ENCODE measurements at places on chromosomes 16 and 17.

DNA sequence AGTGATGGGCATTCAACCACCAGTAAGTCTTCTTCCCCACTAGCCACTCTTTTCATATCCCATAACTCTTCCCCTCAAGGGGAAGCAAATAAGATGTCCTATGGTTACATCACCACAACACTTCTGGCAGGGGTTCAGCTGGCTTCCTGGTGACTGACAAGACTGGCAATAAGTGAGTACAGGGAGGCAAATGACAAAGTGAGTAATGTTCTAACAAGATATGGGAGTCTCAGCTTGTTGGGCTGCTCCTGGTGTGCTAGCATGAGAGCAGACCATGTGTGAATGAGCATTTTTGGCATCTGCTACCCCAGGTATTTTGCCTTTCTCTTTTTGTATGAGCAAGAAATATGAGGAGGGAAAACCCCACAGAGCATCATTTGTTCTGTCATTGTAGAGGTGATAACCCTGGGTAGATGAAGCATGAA, 9.9 kb downstream of the TMIGD1 start:
- DNase-seq, result peak; percentile 73

DNA sequence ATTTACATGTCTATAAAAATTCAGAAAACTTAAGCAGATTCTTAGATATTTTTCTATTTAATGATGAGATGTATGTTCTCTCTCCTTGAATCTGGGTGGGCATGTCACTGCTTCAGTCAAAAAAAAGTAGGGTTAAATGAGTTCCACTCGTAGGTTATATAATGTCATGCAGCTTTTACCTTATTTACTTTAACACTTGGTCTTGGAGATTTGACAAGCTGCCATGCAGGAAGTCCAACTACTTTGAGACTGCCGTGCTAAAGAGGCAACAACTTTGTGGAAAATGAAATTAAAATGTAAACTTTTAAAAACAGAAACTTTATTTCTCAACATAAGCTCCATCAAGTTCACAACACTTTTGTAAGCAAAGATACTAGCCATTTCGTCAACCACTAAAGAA, 1336.0 kb upstream of the CDH8 start:
- DNase-seq, result no peak

DNA sequence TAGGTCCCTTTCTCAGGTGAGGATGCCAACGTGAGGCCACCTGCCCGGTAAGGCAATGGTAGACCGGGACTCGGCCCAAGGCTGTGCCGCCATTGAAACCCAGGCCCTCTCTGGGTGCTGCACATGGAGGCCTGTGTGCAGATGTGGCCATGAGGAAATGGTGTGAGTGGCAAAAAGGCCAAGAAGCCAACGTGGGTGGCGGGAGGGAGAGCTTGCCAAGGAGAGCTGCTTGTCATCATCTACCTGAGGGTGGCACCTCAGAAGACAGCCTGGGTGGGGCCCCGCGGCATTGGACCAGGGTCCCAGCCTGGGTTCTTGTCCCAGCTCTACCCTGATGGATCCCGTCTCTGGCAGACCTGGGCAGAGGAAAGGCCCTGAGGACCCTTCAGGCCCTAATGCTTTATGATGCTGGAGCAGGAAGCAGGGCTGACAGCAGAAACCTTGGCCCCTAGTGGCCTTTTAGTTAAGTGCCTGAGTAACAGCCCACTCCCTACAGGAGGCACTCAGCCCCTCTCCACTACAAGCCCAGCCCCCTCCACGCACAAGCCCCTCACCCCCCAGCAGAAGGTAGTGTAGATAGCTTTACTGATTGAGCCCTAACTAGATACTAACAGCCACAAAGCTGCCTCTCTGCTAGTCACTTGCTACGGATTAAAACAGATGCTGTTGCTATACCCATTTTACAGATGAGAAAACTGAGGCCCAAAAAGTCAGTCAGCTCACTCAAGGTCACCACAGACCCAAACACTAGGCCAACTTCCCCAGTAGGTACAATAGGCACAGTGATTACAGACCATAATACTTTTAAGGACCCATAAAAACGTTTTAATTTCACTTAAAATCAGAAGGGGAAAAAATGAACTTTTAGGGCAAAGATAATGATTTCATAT, 26.2 kb upstream of the KIFC3 start:
- DNase-seq, result no peak

GRCh38 chr16:70380919-70381603, 34.4 kb downstream of the DDX19A start:
- DNase-seq, result peak; percentile 96

GRCh38 chr16:25834101-25834500, 142.3 kb downstream of the HS3ST4 start:
- no peak for DNase-seq

DNA sequence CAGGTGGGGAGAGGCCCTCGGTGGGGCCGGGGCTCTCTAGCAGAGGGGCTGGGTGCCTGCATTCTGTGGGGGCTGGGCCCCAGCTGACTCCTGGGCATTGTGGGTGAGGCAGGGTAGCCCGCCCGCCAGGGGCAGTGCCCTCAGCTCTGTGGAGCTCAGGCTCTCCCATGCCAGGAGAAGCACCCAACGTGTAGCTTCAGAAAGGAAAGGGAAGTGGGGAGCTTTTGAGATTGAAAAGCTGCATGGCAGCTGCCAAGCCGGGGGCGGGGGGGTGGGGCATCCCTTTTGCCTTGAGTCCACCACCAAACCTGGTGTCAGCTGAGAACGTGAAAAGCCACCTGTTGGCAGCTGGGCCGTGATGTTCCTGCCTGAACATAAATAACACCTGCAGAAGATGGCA, 192.1 kb upstream of the CIBAR2 start:
- DNase-seq, result no peak

- peak; percentile 25 for DNase-seq
These were observed 220.1 kb downstream of the CCDC182 start for GRCh38 chr17:57524839-57525568.

GRCh38 chr17:34283571-34283970, 2.0 kb upstream of the CCL11 start:
- DNase-seq, result no peak

DNA sequence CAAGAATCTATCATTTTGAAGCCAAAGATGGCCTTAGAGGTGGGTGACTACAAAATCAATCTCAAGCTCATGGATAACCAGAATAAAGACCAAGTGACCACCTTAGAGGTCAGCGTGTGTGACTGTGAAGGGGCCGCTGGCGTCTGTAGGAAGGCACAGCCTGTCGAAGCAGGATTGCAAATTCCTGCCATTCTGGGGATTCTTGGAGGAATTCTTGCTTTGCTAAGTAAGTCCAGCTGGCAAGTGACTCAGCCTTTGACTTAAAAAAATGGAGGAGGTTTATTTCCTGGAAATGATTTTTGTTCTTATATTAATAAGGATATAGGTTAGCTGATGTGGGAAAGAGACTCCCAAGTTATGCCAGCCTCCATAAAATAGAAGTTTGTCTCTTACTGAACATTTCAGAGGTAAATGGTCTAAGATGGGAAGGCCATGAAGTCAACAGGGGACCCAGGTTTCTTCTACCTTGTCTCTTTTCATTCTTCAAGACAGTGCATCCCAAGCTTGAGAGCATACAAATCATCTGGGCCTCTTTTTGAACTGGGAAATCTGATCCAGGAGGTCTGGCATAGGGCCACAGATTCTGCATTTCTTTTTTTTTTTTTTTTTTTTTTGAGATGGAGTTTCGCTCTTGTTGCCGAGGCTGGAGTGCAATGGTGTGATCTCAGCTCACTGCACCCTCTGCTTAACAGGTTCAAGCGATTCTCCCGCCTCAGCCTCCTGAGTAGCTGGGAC, 19.8 kb upstream of the TANGO6 start:
- DNase-seq, result no peak

GRCh38 chr17:64306850-64307463, 43.9 kb upstream of the TEX2 start:
- DNase-seq, result peak; percentile 57

DNA sequence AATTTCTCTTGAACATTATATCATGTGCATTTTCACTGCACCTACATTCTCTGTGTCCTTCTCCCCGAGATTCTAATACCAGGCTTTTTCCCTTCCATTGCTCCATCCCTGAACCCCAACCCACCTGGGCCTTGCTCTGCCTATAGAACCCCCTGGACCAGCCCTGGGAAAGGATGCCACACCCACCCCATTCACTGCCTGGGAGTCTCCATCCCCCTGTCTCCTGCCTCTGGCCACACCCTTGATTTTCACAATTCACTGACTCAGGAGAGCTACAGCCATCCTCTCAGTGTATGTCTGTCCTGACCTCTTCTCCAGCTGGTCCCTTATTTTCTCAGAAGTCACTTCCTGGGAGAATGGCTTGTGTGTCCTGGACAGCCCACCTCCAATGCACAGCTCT, 27.9 kb upstream of the NGFR start:
- DNase-seq, result no peak

GRCh38 chr17:73279704-73280103, 18.0 kb upstream of the CPSF4L start:
- DNase-seq, result no peak

- peak; percentile 27 for DNase-seq
These were observed at the start of gene TNK1 for GRCh38 chr17:7380855-7381683. Gene TNK1, plus strand, starts transcription at chr17:7381089. Its CDS starts 1,838 bp downstream, at chr17:7382927.

GRCh38 chr16:69346683-69347082, 4.9 kb downstream of the TMED6 start:
- no peak for DNase-seq

GRCh38 chr16:3022684-3023414, 893 bp downstream of the HCFC1R1 start:
- no peak for DNase-seq

- DNase-seq, result no peak
These were observed 8.6 kb downstream of the BAHCC1 start for GRCh38 chr17:81403671-81404534.

GRCh38 chr16:67277294-67277998, 1.9 kb upstream of the PLEKHG4 start:
- no peak for DNase-seq

- DNase-seq, result no peak
These were observed 69.5 kb downstream of the HLF start for GRCh38 chr17:55334285-55334684.

- peak; percentile 11 for DNase-seq
These were observed 147.3 kb downstream of the SNX11 start for GRCh38 chr17:48254896-48255295.

DNA sequence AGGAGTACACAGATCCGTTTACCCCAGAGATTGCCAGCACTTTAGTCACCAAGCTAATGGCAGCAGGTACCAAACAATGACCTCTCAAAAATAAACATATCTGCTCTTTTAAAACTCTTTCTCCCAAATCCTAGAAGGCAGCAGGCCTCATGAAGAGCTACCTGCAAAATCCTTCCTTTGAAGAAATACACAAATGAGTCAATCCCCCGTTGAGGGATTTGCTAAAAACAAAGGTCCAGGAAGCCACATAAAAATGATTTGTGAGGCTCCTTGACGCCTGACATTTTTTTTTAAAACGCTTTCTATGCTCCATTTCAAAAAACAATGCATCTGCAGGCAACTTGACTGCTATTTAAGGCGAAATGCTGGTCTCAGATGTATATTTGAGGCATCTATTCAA, 58.2 kb downstream of the NACA2 start:
- DNase-seq, result no peak

DNA sequence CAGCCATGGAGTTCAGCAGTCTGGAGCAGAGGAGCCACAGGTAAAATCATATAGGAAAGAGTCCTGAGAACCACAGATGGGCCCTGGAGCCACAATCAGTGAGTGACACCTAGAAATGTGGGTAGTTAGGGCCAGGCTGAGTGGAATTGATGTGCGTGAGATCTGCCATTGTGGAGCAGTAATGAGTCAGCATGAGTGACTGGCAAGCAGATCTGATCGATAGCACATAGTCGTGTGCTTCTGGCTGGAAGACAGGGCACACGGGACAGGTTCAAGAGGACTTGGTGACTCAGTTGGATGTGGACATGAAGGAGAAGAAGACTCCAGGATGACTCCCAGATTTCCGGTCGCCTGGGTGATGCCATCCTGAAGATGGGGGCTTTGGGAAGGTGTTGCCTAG, 12.3 kb downstream of the ADORA2B start:
- no peak for DNase-seq

GRCh38 chr17:48754500-48755261, 26.1 kb upstream of the HOXB13 start:
- DNase-seq, result no peak

- peak; percentile 38 for DNase-seq
These were observed at the start of gene SLC5A10 for GRCh38 chr17:18951941-18952842. Gene SLC5A10, plus strand, starts transcription at chr17:18952165. Its CDS starts 41 bp downstream, at chr17:18952206.

GRCh38 chr16:10660950-10661635, 33.6 kb downstream of the TEKT5 start:
- no peak for DNase-seq
